A375 (cell line): ENCODE measurements at places on chromosomes 4 and X. TPM values are rescaled to one million over a fixed set of nuclear protein-coding genes. Genes with fewer than 3 reads are reported as not detected.

Gene TMEM175
- total RNA-seq = 28.7 and 31.1 TPM in 2 replicates

Gene GPRIN3
- 0.19 and 0.27 TPM in 2 replicates for total RNA-seq

Gene C4orf50
- total RNA-seq = 0.03 TPM in 1 of 2 replicates, not detected in the other

Gene COX7B2
- total RNA-seq = 0.75 and 5.8 TPM in 2 replicates

Gene AMBN
- not detected in 2 replicates for total RNA-seq

Gene PNMA6F
- total RNA-seq = not detected in 2 replicates

Gene GPR82
- not detected in 2 replicates for total RNA-seq

Gene RGS12
- 10.0 and 10.6 TPM in 2 replicates for total RNA-seq

Gene SRPK3
- total RNA-seq = 1.8 and 2.0 TPM in 2 replicates

Gene TRPC3
- total RNA-seq = 0.64 and 1.4 TPM in 2 replicates

Gene AFP
- total RNA-seq = not detected in 2 replicates

Gene CCDC110
- 0.34 TPM in 1 of 2 replicates, not detected in the other for total RNA-seq

Gene CMC4
- total RNA-seq = 11.5 and 19.2 TPM in 2 replicates

Gene RIBC1
- 1.4 and 3.1 TPM in 2 replicates for total RNA-seq

Gene MAGEB17
- total RNA-seq = not detected in 2 replicates

Gene CDKL2
- total RNA-seq = not detected in 2 replicates

Gene EMCN
- 0.08 TPM in 1 of 2 replicates, not detected in the other for total RNA-seq

Gene MAGEA4
- 922 and 926 TPM in 2 replicates for total RNA-seq

Gene TRIM75
- total RNA-seq = not detected in 2 replicates

Gene PRRG1
- total RNA-seq = 6.8 and 7.0 TPM in 2 replicates

Gene FIP1L1
- 96.5 and 101 TPM in 2 replicates for total RNA-seq

Gene HTR2C
- total RNA-seq = not detected in 2 replicates

Gene MAGEB2
- 0.15 and 0.29 TPM in 2 replicates for total RNA-seq

Gene CCNI
- 45.5 and 77.6 TPM in 2 replicates for total RNA-seq
